Substantia nigra (tissue), 51 donors: ENCODE measurements at places on chromosomes 13 and 19.
A peak's percentile ranks its signal among the peaks of the same experiment; 100 is the strongest.

GRCh38 chr13:24493356-24493755 is 19.2 kb downstream of the PARP4 start:
- no peak for DNase-seq

DNA sequence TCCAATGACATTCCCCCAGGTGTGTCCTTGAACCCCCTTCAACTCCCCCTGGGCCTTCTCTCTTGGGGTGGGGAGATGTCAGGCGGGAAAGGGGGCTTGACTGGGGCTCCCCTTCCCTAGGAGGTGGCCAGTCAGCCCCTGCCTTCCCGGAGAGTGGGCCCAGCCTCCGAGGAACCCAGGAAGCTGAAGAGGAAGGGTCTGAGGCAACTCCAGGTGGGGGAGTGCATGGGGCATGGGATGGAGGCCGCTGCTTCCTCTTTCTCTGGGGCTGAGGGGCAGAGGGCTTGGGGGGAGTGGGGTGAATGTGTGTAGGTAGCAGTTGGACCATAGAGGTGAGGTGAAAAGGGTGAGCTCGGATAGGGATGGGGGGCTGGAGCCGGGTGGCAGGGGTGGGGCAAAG is 2.7 kb upstream of the INAFM1 start:
- no peak for DNase-seq

GRCh38 chr19:13506471-13506820 is at the start of gene CACNA1A:
CACNA1A (minus strand) TSS chr19:13506479; CDS start chr19:13506224, 255 bp downstream.
- DNase-seq: no peak

DNA sequence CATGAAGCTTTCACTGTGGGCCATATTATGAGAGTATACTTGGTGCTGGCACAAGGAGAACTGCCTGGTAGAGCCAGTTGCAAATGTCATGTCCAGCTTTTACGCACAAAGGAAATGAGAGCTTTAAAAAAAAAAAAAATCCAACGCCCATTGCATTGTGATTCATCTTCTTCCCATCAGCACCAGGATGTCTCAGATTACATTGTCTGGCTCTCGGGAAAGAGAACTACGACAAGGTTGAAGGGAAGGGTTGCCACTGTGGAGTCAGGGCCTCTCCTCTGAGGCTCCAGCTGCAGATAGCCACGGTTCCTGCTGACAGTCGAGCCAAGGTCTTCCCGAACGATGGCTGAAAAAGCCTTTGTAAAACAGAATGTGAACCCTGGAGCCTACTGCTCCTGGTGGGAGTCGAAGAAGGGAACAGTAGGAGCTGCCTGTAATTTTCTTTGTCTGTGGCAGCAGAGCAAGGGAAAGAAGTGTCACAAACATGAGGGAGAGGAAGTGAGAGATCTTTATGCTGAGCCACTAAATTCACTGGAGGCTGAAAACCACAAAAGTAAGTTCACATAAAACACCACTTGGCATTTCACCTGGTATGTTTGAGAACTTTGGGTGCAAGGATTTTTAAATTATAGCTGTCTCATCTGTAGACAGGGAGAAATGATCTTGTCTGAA is 704.7 kb downstream of the DIAPH3 start:
- DNase-seq: no peak

- DNase-seq: no peak
These were observed 136.7 kb downstream of the SIPA1L3 start for GRCh38 chr19:38043649-38044144.

DNA sequence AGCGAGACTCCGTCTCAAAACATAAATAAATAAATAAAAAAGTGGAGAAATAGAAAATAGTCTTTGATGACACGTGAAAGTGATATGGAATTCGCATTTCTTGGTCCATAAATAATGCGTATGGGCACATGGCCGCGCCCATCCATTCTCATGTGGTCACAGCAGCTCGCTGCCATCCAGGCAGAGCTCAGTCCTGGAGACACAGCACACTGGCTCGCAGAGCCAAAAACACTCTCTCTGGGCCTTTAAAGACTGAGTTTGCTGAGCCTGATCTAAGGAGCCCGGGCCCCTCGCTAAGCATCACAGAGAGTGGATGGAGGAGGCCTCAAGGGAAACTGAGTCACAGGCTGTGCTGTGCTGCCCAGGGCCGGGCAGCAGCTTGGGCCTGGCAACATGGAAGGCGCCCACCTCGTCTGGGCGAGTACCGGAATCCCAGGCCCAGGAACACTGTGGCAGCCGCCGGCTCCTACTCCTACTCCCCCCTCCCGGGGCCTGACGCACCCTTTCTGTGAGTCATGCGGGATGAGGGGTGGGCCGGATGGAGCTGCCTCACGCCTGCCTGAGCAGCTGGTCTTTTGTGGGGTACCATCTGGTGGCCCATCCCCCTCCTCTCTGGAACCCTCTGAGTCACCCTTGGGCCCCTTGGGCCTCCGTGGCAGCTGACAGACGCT is 28.9 kb upstream of the CACTIN start:
- peak; percentile 33 for DNase-seq

DNA sequence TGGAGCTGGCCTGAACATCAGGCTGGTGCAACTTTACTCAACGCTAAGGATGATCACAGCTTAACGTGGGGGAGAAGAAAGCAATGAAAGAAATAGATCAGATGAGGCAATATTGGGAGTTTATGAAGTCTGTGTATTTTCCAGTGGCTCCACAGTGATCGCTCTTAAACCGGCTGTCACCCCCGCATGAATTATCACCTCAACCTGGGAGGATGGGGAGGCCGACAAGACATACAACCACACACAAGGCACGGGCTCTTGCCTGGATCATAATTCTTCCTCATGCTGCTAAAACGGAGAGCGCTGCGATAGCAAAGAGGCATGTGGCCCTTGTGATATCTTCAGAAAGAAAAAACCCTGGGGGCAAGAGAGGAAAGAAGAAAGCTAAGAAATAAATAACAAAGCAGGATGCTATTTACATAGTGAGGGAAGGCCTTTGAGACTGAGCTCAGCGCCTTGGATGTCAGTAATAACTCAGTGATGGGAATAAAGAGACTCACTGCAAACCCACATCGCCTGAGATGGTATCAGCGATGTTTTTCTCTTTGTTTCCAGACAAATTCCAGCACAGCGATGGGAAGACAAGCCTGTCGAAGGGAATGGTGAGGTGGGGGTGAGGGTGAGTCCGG is 19.1 kb upstream of the CHST8 start:
- no peak for DNase-seq

- no peak for DNase-seq
These were observed 61.3 kb downstream of the OLFM4 start for GRCh38 chr13:53089951-53090350.

DNA sequence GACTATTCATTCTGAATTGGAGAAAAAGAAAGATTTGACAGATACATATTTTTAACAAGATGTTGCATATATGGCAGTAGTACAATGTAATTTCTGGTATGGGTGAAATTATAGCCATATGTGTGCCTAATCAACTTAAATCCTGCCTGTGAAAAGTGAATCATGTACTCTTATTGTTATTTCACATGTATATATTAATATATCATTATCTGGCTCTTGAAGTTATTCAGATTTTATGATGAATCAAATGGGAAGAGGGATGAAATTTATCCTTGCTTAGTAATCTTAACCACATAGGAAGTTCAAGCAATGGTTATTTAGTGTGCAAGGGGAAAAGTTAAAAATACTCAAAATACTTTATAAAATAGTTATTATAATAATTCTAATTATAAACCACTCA is 80.5 kb downstream of the GPC6 start:
- no peak for DNase-seq
